ENCODE measurements at places on chromosomes 7 and 10. TPM values are rescaled to one million over a fixed set of nuclear protein-coding genes. Genes with fewer than 3 reads are reported as not detected.
A peak's percentile ranks its signal among the peaks of the same experiment; 100 is the strongest.

DNA sequence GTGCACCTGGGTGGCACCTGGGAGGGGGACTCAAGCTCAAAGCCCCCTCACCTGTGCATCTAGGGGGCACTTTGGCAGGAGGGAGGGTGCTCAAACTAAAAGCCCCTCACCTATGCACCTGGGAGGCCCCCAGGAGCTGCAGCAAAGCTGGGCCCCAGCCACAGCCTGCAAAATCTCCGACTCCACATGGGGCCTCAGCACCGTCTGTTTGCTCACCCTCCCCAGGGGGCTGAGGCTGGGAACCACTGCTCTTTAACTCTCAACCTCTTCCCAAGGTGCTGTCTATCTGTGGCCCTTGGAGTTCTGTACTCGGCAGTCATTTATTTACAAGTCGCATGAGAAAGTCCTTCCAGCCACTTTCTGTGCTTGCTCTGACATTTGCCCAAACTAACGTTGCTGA, 458.4 kb downstream of the DNAJB6 start:
- no peak for DNase-seq

GRCh38 chr7:66958538-66959350, 36.6 kb downstream of the SBDS start:
- DNase-seq: no peak

Gene IRF5
- 17.3 TPM for total RNA-seq

- DNase-seq: no peak
These were observed 98.0 kb upstream of the GATA3 start for GRCh38 chr10:7956508-7956907.

Gene TES
- total RNA-seq: 30.3 TPM

DNA sequence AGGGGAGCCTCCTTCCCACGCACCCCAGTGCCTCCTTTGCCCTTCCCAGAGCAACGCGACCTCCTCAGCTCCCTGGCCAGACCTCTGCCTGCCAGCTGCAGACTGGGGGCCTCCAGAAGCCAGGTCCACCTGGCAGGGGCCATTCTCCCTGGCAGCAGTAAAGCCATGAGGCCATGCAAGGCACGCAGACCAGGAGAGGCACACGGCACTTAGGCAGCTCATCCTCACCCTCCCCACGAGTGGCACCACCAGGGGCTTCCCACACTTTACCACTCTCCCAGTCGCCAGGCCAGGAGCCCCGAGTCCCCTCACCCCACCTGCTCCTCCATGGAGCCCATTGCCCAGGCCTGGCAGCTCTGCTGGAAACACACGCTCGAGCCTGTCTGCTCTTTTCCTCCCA, 85.4 kb downstream of the PROSER2 start:
- peak; percentile 82 for DNase-seq

Gene TMEM196
- total RNA-seq: 2.5 TPM

- no peak for DNase-seq
These were observed 940 bp downstream of the NSMCE4A start for GRCh38 chr10:121974019-121974534.

Gene CLDN4
- 0.71 TPM for total RNA-seq

- DNase-seq: no peak
These were observed 73.5 kb downstream of the C10orf105 start for GRCh38 chr10:71646037-71646436.

- DNase-seq: no peak
These were observed 31.8 kb upstream of the BMPER start for GRCh38 chr7:33873518-33873917.

DNA sequence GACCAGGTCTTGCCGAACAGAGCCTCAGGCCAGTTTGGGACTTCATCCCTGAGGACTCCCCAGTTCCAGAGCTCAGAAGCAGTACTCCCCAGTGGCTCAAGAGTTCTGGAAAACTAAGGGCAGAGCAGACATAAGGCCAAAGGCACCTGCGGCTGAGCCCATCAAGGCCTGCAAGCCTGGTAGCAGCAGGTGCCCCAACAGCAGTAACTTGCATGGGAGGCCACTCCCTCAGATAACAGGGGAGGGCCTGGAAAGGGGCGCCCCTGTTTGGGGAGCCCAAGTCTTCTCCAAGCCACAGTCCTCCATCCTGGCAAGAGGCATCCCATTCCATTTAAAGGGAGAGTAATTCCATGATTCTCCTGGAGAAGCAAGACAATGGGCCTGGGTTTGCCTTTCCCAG, 13.0 kb downstream of the POLL start:
- no peak for DNase-seq

DNA sequence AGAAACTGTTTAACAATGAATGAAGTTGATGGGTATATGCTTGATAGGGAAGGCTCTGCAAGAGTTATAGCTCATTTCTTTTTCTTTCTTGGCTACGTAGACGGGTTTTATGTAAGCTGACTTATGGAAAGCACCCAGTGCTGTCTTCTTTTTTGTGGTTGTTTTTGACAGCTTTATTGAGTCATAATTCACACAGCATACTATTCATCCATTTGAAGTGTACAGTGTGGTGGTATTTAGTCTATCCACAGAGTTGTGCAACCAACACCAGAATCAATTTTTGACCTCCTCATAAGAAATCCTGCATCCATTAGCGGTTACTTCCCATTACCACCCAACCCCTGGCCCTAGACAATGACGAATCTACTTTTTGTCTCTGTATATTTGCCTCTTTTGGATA, 240.6 kb upstream of the KIAA1217 start:
- no peak for DNase-seq

GRCh38 chr7:151410405-151411390, 860 bp upstream of the WDR86 start:
- DNase-seq: no peak

Gene MASTL
- 5.6 TPM for total RNA-seq

GRCh38 chr10:48448796-48449195, 142.3 kb downstream of the MAPK8 start:
- DNase-seq: no peak

GRCh38 chr10:5285186-5285585, 79.6 kb upstream of the UCN3 start:
- no peak for DNase-seq

DNA sequence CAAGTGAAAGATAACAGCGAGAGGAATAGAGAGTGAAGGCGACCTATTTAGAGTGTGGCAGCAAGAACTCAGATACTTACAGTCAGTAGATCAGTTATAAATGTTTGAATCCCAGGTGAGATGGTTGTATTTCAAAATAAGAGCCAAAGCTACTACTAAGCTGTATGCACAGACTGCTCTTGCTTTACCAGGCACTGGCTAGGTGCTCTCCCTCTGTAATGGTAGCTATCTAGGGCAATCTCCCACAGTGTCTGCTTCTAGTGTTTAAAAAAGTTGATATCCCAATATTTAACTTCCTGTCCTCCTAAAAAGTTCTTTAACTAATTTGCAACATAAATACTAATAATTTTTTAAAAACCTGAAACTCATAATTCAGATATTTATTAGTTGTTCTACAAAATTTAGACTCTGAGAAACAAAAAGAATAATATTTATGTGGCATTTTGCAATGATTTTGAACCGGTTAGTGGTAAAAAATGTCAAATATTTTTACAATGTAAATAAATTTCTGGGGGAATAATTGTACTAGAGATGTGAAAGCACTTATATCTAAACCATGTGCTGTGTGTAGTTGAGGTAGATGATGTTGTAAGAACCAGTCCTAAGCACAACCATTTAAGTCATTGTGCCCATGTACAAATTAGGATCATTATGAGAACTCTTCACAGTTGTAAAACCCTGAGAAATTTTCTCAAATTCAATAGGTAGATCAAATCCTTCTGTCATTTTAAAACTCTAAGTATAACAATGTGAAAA, 349.3 kb upstream of the SEMA3D start:
- DNase-seq: no peak

Gene GFRA1
- total RNA-seq: 18.3 TPM

- DNase-seq: peak; percentile 71
These were observed 5.0 kb upstream of the ANKRD61 start for GRCh38 chr7:6026011-6026819.

DNA sequence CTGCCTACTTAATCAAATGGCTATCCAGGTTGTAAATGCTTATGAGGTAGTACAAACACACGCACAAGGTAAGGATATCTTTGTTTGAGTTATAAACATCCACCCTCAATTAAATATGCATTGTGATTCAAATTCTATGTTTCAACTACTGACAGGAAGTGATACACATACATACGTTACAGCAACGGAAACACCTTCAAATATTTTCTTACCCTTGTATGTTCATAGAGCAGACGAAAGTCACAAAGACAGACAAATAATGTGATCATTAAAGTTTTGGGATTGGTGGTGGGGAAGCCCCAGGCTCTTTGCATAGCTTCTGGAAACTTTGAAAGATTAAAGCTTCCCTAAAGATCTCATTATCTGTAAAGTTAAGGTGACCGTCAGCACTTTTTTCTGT, 521.0 kb downstream of the PARD3 start:
- DNase-seq: no peak

DNA sequence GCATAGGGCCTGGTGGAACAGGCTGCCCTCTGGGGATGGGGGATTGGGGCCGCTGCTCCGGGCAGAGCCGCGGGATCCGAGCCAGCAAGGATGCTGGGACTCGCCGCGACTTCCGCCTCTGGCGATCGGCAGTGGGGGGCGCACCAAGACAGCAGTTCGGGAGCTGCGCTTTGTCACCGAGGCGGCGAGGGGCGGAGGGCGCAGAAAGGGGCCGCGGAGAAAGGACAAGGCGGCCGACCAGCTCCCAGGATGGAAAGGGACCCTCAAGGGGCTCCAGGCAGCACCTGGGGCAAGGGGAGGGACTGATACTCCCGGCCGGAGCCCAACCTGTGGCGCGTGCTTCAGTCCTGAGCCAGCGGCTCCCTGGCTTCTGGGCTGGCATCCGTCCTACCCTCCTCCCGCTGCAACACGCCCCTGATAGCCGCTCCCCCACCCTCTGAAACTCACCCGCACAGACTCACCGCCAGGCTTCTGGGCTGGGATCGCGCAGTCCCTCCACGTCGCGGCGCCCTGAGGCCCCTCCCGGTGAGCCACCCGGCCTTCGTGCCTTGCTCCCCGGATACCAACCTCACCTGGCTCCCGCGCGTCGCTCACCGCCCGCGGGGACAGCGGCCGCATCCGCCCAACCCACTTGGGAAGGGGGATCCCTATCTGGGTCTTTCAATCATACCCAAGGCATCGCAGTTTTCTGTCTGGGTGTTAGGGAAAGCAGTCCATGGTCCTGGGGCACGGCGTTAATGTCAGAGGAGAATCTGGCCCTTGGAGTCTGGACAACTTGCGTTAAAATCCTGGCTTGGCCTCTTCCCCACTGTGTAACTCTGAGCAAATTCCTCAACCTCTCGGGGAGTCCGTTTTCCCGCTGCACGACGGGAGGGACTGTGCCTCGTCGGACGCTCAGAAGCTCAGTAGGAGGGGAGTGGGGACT, 7.0 kb upstream of the EVX1 start:
- DNase-seq: no peak

- DNase-seq: no peak
These were observed 82.5 kb downstream of the TMEM168 start for GRCh38 chr7:112707655-112708054.

- no peak for DNase-seq
These were observed 56.6 kb downstream of the INPP5A start for GRCh38 chr10:132593900-132594876.

DNA sequence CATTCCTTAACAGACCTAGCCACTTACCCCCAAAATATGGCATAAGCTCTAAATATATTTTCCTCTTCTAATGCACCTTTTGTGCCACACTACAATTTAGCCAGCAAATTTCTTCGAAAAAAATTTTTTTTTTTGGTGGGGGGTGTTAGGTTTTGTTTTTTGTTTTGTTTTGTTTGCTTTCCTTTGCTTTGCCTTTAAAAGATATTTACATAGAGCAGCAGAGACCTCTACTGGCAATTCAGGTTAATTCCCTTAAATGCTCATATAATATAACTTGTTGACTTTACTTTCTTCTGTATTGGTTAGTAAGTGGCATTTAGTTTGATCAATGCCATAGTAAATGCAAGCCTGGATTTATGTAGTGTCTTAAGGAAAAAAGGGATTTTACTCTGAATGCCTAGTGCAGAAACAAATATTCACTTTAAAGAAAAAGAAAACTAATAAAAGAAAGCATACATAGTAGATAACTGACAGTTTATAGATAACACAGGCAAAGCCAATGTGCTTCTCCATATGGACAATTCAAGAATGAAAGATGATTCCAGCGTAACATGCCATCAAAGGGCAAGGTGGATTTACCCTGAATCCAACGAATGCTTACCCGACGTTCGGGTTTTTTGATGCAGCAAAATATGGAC, 1250.6 kb downstream of the GATA3 start:
- no peak for DNase-seq
